GM19239 (cell line): ENCODE measurements at places on chromosomes 1 and 21.
A peak's percentile ranks its signal among the peaks of the same experiment; 100 is the strongest.

DNA sequence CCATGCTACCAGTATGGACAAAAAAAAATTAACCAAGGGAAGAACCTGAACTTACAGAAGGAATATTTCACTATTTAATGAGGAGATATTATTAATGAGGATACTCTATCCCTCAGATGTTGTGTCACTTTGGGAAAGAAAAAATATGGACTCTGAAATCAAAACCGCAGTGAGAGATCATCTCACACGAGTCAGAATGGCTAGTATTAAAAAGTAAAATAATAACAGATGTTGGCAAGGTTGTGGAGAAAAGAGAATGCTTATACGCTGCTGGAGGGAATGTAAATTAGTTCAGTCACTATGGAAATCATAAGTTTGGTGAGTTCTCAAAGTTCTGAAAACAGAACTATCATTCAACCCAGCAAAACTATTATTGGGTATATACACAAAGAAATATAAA lies 30.9 kb downstream of the TNFSF4 start:
- DNase-seq: no peak

- DNase-seq: no peak
Observed at GRCh38 chr1:101769520-101769919, 227.2 kb downstream of the OLFM3 start.

DNA sequence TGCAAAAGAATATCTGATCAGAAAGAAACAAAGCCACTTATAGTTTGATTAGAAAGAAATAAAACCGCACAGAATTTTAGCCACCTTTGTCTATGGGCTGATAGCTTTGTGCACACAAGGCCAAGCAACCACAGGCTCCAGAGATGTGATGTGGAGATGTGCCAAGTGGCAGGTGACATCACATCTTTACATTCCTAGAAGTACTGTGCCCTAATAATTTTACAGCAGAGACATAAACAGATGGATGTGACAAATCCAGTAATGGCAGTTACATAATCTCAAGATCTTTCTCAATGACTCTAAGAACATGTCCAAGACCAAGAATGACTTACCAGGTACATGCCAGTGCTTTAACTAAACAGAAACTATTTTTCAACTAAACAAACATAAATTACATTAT lies 159.5 kb downstream of the LTN1 start:
- DNase-seq: no peak

DNA sequence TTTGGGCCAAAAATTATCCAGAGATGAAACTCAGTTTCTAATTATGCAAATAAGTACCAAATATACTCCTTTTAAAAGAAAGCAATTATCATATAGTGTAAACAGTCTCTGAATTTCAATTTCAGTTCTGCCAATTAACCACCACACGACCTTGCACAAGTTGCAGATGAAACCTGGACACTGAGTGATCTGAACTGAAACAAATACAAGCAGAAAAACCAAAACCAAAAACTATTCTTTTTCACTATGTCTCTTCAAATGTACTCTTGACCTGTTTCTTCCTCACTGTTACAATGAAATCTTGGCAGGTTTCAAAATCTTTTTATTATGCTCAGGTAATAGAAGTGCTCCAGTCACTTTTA lies 79.2 kb downstream of the TYW3 start:
- DNase-seq: no peak

- DNase-seq: no peak
Observed at GRCh38 chr1:100628631-100629081, 90.7 kb downstream of the GPR88 start.

DNA sequence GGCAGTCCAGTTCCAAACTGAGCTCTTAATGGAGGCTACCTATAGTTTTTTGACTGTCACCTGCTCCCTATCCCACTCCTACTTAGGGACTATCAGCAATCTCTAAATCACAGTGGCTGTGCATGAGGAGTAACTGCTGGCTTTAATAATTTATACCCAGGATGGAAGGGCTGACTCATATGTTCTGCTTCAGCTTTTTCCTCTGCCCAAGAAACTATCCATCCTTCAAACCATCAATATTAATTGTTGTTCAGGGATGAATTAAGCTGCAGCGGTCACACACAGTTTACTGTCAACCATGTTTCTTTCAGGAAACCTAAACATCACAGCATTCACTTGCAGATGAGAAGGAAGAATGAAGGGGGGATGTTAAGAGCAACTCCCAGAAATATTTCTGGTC lies 9.0 kb upstream of the PGBD5 start:
- DNase-seq: no peak

DNA sequence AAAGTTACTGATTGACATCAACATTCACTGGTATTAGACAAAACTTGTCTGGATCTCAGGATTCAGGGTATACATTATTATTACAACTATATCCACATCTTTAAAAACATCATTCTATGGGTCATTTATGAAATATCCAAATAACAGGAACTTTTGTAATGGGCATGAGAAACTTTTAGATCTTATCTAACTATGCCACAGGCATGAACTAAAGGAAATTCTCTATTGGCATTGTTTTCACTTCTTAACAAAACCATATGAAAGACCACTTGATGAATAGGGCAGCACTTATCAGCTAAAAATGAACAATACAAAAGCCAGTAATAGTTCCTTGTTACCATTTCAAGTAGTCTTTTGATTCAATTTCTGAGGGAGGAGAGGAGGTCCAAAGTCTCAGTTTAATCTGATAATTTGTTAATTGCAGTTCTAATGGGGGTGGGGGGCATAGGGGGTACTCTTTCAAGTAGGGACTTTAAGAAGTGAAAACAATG lies 30.8 kb upstream of the CPLANE2 start:
- no peak for DNase-seq

DNA sequence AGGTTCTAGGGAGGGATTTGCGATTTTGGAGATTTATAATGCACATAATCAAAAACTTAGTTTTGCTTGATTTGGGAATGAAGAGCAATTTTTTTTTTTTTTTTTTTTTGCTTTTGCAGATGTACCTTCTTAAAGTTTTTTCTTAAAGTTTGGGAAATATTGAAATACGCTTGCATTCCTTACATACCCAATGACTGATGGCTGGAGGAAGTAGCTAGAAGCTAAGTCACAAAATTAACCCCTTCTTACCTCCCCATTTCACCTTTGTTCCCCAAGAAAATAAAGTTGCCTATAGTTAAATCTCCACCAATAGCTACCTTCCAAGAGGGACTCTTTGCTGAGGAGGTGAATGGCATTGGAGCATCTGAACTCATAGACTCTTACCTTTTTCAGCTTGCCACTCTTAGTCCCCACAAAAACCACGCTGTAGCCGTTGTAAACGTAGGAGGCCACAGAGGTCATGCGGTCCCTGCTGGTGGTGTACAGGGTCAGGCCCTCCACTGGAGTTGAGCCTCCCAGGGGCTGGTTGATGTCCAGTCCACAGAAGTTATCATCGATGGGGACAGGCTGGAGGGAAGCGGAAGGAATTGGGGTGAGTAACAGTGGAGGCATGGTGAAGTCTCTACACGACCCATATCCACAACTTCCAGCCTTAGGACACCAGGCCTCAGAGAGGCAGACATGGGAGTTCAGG lies 34.1 kb downstream of the PLXNA2 start:
- no peak for DNase-seq

DNA sequence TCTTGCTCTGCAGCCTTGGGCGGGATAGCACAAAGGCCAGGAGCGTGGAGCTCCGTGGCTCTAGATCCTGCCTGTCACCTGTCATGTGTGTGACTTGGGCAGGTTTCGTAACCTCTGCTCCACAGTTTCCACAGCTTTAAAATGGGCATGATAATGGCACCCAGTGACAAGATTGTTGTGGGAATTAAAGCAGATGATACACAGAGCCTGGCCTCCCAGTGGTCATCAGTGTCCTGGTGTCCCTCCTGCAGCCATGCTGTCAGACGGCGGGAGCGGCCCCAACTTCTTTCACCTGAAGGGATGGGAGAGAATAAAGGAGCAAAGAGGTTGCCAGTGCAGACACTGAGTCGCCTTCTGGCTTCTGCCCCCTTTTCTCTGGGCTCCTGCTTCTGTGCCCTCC lies 61.5 kb downstream of the SLC37A1 start:
- DNase-seq: no peak

DNA sequence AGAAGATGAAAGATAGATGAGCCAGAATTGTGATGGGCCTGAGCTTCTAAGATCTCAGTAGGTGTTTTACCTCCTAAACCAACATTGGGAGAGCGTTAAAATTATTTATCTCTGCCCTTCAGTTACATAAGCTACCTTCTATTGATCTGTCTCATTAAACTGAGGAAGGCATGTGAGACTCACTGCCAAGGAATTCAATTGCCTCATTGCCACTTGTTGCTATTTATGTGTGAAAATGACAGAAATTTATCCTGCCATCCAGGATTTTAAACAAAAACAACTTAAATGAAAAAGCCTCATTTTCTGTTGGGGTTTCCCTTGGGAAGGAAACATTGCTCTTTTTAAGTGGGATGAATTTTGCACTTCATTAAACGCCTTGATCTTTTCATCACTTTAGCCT lies 78.7 kb upstream of the RUNX1 start:
- no peak for DNase-seq

DNA sequence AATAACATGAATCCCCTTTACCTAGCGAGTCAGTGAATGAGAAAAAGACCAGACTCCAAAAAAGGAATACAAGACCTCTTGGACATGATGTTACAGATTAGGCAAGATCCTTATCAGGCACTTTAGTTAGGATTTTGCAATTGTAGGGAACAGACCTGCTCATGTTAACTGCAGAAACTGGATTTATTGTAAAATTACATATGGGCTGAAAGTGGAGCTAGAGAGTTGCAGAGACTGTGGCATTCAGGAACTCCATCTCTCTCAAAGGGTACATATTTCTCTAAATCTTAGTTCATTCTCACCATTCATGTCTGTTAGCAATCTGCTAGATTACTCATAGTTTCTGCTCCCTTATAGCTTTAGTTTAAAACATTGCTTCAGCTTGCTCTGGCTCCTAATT lies 142.2 kb downstream of the PAPPA2 start:
- no peak for DNase-seq

DNA sequence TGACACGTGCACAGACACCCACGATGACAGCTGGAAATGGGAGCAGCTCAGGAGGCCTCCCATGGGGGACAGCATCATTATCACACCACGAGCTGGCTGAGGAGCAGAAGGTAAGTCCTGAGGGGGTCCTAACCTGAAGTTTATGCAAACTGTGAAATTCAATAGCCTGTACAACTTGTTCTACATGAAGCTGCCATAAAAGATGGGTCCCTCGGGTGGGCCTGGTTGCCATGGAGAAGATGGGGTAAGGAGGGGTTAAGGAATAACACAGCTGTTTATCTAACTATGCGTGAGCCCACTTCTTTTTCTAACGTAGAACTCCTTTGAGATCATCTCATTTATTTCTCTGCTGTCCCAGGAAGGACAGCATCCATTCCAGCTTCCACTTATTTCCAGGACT lies 163.4 kb upstream of the CD34 start:
- no peak for DNase-seq

GRCh38 chr1:151130987-151131586 lies 15.3 kb downstream of the SEMA6C start:
- DNase-seq: peak; percentile 97

DNA sequence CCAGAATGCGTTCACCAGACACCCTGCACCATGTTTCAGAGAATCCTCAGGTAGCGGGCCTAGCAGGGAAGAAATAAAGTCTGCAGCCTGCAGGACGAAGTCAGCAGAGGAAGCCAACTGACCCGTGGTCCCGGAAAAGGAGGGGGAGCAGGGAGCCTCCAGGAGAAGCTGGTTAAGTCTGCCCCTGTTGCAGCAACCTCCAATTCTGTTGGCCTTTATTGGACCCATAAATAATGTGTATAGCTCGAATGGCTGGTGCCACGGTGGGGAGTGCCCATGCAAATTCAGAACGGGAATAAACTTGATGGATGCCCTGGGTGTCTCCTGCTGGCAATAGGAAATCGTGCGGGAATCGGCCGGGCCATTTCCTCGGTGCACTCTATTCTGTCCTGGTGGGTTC lies 254.1 kb downstream of the AJAP1 start:
- DNase-seq: no peak

DNA sequence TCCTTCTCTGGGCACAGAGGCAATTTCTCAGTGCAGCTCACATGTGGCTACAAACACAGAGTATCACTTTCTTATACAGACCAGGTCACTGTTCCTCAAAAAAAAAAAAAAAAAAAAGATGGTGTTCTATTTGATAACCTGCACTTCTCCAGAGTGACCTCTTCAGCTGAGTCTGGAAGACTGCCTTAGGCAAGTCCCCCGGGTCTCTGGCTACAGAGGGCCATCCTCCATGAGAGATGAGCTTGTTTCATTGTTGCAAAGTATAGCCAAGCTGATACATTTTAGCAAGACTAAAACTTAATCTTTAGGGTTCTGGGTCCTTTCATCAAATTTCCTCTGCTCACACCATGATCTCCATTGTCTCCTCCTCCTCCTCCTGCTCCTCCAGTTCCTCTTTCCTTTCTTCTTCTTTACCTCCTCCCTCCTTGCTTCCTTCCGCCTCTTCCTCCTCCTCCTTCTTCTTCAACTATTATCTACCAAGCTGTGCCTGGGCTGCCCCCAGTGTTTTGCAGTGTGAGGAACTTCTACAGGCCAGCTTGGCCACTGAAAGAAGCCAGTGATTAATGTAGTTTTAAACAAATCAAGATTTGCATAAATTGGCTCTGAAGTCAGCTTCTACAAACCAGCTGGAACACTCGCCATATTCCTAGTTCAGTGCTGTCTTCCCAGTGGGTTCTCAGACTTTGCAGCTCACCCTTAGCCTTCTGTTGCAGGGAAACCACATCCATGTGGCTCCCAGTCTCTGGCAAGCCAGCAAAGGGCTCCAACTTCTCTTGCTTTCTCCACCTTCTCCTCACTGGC lies 139.4 kb downstream of the RUNX1 start:
- no peak for DNase-seq

DNA sequence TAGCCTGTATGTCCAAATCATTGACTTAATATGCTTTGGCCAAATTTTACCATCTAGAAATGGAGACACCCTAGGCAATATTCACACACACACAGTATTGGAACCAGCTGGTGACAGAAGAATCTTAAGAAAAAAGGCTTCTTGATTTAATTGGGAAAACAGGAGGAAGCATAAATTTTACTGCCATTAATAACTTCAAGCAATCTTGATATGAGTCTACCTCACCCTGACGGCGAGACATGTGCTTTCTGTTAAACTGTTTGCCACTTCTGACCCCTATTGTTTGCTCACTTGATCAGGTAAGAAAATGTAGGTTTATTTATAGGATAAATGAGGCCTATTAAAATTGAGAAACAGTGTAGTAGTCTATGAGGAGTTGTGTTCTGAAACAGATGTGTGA lies 73.2 kb downstream of the KIFAP3 start:
- DNase-seq: no peak

GRCh38 chr1:40264354-40264781 lies 6.3 kb downstream of the ZMPSTE24 start:
- DNase-seq: no peak
